T follicular helper cell (primary cell): ENCODE measurements at places on chromosomes 7 and 10.
A peak's percentile ranks its signal among the peaks of the same experiment; 100 is the strongest.

DNA sequence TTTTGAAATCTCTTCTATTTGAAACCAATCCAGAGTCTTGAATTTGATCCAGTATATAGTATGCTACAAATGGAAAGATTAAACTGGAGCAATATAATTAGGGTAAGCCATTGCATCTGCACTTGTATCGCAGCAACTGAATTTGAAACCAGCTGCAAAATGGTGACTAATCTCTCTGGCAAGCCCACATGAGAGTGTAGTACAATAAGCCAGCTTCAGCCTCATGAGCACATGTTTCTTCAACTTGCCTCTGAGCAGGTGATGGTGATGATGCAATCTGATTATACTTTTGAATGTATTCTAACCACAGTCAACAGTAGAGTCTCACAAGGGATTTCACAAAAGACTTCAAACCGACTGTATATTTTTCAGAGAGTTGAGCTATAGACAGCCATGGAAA is 829 bp upstream of the RPA3 start:
- DNase-seq: no peak

DNA sequence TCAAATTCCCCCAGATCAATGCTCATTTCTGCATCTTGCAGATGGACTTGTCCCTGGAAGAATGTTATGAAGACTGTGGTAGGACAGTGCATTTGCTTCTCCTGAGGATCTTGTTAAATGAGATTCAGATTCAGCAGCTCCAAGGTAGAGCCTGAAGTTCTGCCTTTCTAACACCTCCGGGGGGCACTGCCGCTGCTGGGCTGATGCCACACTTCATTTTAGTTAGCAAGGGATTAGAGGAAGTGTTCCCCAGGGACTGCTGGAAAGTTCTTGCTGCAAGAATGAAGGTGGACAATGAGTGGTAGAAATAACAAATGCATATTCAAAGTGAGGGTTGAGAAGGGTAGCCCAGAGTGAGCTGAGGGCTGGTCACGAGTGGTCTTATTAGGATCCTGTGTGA is 434.3 kb upstream of the AKR1E2 start:
- DNase-seq: no peak

GRCh38 chr7:142569851-142570250 is 179.4 kb upstream of the PRSS1 start:
- no peak for DNase-seq

DNA sequence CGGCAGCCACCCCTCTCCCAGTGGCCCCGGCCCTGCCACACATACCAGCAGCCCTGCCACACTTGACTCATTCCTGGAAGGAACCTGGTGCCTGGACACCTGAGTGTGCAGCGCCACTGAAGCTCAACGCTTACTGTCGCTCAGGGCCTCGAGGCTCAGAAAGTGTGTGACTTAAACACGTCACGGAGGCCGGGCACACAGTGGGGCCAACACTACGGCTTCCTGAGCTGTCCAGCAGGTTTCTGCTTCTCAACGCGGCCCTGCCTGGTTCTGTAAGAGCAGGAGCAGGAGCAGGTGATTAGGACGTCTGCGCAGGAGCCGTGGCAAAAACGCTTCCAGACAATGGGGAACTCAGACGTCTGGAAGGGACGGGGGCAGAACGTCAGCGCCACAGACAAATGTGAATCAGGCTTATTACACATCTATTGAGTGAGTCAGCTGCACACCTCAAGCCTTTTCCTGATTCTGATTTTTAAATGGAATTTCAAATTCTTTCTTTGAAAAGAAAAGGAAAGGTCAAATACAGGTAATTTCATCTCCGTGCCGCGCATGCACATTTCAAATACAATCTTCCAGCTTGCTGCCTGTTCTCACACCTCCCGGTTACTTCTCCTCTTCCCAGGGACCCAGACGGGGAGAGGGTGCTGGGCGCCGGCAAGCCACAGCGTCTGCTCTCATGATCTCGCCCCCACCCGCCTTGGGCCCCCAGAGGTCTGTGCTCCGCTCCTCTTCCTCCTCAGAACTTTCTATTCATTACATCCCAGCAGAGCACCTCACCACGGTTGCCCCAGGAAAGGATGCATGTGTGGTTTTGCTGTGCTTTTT is 66.6 kb downstream of the ADARB2 start:
- DNase-seq: no peak

DNA sequence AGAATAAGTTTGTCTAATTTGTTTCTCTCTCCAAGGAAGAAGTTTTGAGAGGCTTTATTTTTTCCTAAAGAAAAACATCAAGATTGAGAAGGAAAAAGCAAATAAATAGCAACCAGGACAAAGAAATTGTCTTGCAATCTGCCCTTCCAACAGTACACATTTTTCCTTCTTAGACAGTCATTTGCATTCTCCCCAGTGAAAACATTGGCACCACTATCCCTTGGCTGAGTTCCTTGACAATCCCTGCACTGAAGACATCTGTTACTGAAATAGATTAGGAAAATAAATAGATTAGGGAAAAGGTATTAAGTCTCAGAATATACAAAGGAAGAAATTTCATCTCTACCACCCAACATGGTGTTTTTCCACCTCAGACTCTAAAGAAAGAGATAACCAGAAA is 12.2 kb upstream of the TMEM243 start:
- DNase-seq: no peak

- no peak for DNase-seq
These were observed 25.9 kb downstream of the TNRC18 start for GRCh38 chr7:5397736-5398135.

GRCh38 chr7:127884066-127884559 is 147.1 kb downstream of the LRRC4 start:
- no peak for DNase-seq

DNA sequence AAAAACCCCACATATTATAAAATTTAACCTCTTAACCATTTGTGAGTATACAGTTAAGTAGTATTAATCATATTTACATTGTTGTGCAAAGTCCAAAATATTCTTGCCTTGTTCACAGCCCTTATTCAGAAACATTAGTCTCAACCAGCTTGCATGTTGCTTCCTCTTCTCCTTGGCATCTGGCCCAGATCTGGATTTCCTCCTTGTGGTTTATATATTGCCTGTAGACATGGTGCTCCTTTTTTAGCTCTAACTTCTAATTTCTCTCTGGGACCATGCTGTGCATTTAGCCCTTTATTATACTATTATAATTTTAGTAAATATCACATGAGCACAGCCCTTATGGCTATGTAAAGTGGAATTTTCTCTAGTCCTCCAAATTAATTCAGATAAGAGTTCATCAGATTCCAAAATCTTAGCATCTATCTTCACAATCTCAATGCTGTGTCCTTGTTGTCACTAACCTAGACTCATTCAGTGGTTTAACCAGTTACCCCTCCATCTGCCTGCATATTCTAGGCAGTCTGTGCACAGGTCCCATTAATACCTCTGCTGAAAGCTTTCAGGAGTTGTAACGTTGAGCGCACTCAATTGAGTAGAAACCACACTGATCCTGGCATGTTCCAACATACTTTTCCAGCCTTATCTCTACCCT is 7.9 kb downstream of the CPED1 start:
- peak; percentile 49 for DNase-seq

DNA sequence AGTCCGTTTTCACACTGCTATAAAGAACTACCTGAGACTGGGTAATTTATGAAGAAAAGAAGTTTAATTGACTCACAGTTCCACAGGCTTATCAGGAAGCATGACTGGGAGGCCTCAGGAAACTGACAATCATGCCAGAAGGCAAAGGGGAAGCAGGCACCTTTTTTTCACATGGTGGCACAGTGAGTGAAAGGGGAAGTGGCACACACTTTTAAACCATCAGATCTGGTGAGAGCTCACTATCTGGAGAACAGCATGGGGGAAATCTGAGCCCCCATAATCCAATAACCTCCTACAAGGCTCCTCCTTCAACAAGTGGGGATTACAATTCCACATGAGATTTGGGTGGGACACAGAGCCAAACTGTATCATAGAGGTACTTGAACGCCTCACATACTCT is 30.0 kb downstream of the AGR3 start:
- no peak for DNase-seq

GRCh38 chr7:12941512-12941911 is 254.1 kb downstream of the ARL4A start:
- DNase-seq: no peak

GRCh38 chr7:33107136-33108066 is 1.8 kb downstream of the RP9 start:
- peak; percentile 37 for DNase-seq

DNA sequence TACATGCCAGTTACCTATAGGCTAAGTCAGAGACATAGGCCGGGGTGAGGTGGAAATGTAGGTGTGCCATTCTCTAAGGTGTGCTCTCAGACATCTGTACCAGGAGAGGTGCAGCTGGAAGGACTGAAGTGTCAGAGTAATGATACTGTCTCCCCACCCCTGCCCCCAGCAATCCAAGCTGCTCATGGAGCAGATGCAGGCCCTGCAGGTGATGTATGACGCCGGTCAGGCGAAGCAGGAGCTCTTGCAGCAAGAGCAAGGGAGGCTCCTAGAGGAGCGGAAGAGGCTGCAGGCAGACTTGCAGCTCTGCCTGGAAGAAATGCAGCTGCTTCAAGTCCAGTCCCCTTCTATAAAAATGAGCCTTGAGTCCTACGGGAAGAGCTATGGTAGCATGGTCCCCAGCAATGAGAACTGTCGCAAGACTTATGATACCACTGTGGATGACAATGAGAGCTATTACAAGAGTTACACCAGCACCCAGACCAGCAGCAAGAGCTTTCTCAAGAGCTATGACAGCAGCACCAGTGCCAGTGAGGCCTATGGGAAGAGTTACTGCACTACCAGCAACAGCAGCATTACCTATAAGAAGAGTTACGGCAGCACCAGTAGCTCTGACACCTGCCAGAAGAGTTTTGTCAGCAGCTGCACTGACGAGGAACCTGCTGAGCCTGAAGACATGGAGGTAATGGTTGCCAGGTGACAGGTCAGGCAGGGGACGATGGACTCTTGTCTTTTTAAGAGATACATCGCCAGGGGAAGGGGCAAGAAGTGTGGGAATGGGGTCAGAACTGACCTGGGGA is 18.4 kb upstream of the FLNC start:
- DNase-seq: no peak

DNA sequence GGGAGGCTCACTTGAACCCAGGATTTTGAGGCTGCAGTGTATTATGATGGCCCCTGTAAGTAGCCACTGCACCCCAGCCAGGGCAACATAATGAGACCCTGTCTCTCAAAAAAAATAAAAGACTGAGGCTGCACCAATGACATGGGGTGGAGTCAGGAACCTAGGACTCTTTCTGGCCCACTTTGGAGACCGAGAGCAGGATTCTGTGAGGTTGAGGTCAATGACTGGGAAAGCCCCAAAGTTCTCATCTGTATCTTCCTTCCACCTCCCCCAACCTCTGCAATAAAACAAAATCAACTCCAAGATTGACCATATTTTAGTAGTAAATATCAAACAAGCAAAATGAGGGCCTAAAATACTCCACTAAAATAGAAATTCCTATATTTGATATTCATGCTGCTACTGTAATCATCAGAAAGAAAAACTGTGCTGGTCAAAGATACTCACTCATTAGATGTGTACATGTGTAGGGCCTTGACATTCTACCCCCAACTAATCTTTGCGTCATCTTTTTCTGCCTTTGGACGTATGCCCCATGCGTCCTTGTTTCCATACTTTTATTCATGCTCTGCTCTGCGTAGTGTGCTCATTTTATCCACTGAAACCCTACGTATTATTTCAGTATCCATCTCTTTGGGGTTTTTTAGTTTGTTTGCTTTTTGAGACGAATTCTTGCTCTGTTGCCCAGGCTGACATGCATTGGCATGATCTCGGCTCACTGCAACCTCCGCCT is 23.8 kb downstream of the WBP1L start:
- DNase-seq: no peak

DNA sequence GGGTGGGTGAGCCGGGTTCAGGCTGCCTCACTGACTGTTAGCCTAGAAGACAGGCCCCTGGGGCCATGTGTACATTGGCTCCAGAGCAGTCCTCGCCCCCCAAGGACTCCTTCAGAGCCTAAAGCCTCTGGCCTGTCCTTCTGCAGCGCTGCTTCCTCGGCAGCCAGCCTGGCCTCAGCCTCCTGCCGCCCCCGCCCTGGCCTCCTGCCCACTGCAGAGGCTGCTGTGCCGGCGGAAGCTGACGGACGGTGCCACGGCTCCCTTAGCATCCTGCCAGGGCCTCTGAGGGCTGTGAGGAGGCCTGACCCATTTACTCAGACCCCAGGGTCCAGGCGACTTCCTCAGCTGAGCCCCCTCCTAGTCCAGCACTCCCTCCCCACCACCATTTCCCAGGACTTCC is 4.9 kb downstream of the SRRM3 start:
- DNase-seq: no peak

GRCh38 chr10:93488956-93489528 is 6.9 kb upstream of the MYOF start:
- no peak for DNase-seq

- no peak for DNase-seq
These were observed 696.3 kb upstream of the C7orf33 start for GRCh38 chr7:147894271-147894670.

GRCh38 chr10:21036757-21037156 is 139.6 kb upstream of the NEBL start:
- no peak for DNase-seq

DNA sequence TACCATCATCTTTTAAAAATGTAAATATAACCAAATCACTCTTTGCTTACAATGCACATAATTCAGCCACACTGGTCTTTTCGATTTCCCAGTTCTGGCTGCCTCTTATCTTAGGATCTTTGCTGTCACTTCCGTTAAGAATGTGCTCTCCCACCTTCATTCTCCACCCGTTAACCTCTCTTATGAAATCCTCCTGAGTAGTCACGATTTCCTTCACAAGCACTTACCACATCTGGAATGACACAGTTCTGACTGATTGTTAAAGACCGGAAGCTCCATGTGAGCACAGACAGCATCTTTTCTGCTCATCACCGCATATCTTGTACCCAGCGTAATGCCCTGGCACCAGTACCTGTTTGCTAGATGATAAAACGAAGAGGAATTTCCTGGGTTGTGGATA is 84.3 kb downstream of the CUL2 start:
- no peak for DNase-seq

DNA sequence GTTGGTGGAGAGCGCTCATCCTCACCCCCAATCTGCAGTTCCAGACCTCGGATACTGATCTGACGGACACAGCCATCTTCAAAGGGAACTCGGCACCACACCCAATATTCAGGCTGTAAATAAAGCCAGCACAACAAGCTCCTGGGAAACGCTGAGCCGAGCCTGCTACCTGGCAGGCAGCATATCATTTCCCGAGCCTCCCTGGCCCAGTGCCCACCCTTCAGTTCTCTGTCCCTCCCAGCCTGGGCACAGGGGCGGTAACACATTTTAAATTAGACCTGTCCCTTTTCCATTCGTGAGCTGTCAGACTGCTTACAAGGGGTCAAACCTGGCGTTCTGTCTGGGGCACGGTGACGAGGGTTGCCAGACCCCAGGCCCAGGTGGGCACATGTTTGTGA is 250.5 kb downstream of the ARHGAP12 start:
- no peak for DNase-seq

DNA sequence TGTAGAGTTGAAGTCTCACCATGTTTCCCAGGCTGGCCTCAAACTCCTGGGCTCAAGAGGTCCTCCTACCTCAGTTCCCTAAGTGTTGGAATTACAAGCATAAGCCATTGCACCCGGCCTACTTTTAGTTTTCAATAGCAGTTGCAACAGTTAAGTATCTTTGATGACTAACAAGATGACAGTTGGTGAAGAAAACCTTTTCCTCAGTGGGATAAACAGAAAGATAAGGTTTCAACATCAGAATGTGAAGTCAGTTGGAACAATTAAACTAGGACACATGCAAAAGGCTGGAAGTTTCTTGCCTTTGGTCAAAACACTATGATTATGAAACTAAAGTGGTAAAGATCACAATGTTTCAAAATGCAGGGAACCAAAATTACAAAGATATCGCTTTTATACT is 169.2 kb downstream of the ZNF438 start:
- DNase-seq: no peak

GRCh38 chr7:112665709-112666108 is 124.5 kb downstream of the TMEM168 start:
- DNase-seq: no peak

- no peak for DNase-seq
These were observed 4.1 kb upstream of the PRSS1 start for GRCh38 chr7:142745091-142745635.
